ENCODE measurements at places on chromosomes 5 and 9.
A peak's percentile ranks its signal among the peaks of the same experiment; 100 is the strongest.

DNA sequence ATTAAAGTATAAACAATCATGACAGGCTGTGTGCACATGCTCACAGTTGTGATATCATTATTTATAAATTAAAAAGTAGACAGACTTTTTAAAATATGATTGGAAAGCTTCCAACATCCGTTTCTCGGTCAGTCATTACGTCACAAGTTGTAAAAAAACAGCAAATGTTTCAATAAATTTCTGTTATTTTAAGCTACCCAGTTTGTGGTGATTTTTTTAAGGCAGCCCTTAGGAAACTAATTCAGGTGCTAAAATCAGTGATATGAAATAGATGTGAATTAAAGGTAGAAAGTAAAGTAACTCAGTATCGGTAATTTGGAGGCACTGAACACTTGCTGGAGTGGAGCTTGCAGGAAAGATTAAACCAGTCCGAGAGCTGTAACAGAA, 1.2 kb downstream of the CCNH start:
- DNase-seq, result no peak

DNA sequence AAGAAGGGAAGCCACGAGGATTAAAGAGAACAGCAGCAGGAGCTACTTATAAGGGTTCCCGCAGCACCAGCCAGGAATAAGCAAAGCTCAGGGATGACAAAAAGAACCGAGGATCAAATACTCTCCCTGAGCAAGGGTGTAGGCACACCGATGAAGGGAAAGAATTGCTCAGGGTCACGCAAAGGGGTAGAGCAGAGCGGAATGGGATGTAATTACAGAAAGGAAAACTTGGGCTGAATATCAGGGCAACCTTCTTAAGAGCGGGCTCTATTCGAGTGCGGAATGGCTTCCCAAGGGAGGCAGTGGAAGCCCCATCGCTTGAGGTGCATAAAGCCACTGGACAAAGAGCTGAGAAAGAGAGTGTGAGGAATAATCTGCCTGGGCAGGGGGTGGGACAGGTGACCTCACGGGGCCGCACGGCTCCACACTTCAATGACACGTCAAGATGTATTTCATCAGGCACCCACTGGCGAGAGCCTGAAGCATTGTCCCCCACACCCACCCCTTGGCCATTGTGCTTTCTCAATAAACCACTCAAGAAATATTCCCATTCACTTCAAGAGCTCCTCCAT, 162.2 kb downstream of the EBF1 start:
- no peak for DNase-seq

DNA sequence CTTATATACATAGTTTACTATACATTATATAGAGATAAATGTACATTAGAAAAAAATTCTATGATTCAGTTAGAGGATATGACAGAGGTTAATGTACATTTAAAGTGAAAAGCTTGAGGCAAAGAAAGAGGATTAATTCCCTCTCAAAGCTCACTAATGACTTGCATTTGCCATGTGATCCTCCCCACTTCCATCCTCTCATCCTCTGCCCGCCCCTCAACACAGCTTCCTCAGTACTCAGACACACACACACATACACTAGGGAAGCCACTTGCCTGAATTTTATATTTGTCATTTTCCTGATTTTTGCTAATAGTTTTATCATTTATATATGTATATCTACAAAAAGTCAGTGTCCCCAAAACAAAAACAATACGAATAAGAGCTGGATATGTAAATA, 764.5 kb downstream of the EFNA5 start:
- DNase-seq, result no peak

- DNase-seq, result no peak
These were observed 114.4 kb downstream of the ZNF608 start for GRCh38 chr5:124631874-124632550.

DNA sequence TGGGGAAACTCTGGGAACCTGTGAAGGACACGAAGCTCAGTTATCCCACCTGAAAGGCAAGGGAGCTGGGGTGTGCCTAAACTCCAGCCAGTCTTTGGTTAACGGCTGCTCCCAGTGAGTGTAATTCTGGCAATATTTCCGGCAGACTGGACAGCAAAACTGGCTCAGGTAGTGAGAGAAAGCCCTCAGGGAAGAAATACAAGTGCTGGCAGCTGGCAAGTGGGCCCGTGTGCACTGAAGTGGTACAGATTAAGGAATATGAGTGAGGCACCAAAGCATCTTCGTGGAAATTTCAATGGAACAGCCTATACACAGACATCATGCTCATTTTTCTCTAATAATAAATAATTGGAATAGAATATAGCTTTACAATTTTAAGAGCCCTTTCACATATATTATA, 56.2 kb downstream of the ABHD17B start:
- DNase-seq, result no peak

- DNase-seq, result no peak
These were observed 450.9 kb upstream of the ZNF608 start for GRCh38 chr5:125197321-125197720.

DNA sequence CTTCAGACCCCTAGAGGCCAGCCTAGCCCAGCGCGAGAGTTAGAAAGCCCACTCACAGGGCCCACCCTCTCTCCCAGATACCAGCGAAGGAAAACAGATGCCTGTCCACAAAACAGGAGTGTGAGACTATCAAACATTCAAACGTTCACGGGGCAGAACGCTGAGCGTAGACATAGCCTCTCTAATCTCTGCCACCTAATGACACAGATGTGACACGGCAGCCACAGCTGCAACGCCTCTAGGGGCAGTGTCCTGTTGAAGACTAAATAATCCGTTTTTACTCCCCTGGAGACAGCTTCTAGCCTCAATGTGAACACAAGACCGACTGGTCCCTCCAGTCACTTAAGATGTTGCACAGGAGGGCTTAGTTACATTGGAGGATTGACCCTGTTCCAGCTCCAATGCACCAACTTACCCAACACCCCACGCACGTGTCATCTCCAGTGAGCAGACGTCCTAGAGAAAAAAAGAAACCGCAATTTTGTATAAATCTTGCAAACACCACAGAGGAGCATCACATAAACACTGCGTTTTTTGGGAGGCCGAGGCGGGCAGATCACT, 14.3 kb downstream of the DIPK1B start:
- no peak for DNase-seq

- DNase-seq, result no peak
These were observed 47.4 kb downstream of the HCN1 start for GRCh38 chr5:45648744-45649143.

- DNase-seq, result no peak
These were observed 644 bp upstream of the CTNNAL1 start for GRCh38 chr9:109013679-109014607.

GRCh38 chr5:66872736-66873331, 276.6 kb downstream of the MAST4 start:
- no peak for DNase-seq

GRCh38 chr9:104606152-104606551, 725 bp upstream of the OR13C2 start:
- DNase-seq, result no peak

DNA sequence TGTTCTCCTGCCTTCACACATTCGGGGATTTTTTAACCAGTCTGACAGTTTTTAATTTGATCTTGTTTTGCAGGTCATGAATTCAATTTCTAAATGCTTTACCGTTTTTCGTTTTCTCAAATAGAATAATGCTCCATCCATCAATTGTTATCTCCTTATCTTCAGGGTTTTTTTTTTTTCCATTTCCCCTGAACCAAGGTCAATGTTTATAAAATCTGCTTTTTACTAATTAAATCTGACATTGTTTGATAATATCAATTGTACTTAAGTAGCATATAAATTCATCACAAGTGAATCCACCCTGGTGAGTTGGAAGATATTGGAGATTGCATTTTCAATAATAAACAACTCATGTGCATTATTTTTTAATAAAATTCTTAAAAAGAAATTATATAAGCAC, 2004.6 kb upstream of the WWC1 start:
- no peak for DNase-seq

DNA sequence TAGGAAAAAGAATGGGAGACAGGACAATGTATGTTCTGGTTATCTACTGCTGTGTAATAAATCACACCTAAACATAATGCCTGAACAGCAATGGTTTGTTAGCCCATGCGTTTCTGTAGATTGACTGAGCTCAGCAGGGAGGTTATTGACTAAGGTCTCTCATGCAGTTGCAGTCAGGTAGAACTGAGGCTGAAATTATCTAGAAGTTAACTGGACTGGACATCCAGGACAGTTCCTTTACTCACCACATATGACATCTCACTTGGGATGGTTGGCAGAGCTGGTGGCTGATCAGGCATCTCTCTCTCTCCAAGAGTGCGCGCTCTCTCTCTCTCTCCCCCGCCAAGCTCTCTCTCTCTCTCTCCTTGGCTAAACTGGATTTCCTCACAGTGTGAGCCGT, 8.9 kb upstream of the FOXB2 start:
- DNase-seq, result no peak

GRCh38 chr9:133051966-133052539, 9.7 kb upstream of the CEL start:
- DNase-seq, result no peak

GRCh38 chr5:96329886-96330529, 103.0 kb downstream of the PCSK1 start:
- DNase-seq, result no peak

DNA sequence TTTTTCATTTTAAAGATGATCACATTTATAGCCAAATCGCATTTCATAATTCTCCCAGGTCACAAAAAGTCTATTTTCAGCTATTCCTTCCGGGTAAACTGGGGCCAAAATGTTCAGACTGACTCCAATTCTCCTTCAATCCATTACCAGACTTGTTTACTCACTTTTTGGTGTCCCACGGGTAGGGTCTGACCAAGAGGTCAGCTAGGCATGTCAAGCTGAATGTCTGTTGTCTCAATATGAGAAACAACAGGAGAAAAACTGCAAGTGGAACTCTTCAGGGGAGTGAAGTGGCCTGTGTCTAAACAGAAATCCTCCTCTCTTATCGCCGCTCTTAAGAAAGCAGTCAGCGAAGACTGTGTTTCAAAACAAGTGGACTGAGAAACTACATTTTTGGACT, 171.3 kb downstream of the APBA1 start:
- no peak for DNase-seq

GRCh38 chr9:72424131-72424530, 59.1 kb upstream of the ZFAND5 start:
- DNase-seq, result no peak

DNA sequence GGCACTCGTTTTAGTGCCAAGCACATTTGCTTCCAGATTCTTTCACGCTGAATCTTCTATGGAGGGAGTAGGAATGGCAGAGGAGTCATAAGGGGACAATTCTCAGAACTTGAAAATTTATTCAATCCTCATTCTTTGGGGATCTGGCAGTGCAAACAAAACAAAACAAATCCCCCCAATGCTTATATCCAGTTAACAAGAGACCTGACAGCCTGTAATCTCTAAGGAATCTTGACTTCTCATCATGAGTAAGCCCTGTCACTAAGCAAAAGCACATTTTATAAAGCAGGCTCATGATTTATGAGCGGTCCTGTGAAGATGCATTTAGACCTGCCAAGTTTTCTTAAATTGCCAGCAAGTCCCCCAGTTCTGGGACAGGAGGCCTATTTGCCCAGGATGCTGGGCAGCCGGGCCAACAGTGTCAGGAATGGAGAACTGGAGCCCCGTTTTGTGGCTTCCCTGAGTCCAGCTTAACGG, 513.9 kb downstream of the CTNND2 start:
- DNase-seq, result no peak

DNA sequence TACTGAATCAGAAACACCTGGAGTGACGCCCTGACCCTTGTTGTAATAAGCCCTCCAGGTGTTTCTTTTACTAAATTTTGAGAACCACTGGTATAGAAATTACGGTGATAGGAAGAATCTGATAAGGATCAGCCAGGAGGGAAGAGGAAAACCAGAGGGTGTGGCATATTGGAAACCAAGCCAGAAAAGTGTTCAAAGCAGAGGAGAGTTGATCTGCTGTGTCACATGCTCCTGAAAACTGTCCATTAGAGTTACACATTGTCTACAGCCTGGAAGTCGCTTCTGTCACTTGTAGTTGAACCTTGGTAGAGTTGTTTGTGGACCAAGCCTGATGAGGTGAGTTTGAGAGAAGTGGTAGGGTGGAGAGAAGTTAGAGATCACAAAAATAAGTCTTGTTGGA, 497.4 kb downstream of the ENC1 start:
- DNase-seq, result no peak

GRCh38 chr5:180718810-180719453, 20.9 kb downstream of the OR2Y1 start:
- no peak for DNase-seq

GRCh38 chr5:1789834-1790471, 9.7 kb downstream of the MRPL36 start:
- no peak for DNase-seq

DNA sequence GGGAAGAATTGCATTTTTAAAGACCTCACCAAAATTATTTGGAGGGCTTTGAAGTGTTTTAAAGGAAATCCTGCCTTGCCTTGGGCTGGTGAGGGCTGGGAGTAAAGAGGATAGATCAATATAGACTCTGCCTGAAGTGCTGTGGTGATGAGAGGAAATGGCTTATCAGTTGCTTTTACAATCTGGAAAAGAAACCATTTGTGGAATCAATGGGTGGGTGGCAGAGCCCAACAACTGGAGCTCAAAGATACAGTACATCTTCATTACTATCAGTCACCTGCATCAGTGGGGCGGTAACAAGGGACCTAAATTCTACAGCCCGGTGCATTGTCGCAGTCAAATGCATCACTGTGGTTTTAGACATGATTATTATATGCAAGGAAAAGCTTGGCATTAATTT, 41.5 kb upstream of the HMHB1 start:
- DNase-seq, result no peak

DNA sequence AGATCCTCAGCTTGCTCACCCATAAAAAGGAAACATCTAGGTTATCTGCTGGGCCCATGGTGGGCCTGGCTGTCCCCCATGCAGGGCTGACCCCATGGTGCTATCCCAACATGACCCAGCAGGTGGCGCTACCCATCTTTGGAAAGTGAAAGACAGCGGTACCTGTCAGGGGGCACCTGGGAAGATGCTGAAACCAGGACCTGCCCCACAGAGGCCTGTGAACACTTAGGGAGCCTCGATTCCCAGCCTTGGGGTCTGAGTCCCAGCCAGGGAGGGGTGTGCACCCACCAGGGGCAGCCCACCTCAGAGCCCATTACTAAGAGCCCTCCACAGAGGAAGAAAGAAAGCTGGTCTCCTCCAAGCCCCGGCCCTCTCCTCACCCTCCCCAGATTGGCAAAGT, 46.6 kb upstream of the IPPK start:
- peak; percentile 82 for DNase-seq

DNA sequence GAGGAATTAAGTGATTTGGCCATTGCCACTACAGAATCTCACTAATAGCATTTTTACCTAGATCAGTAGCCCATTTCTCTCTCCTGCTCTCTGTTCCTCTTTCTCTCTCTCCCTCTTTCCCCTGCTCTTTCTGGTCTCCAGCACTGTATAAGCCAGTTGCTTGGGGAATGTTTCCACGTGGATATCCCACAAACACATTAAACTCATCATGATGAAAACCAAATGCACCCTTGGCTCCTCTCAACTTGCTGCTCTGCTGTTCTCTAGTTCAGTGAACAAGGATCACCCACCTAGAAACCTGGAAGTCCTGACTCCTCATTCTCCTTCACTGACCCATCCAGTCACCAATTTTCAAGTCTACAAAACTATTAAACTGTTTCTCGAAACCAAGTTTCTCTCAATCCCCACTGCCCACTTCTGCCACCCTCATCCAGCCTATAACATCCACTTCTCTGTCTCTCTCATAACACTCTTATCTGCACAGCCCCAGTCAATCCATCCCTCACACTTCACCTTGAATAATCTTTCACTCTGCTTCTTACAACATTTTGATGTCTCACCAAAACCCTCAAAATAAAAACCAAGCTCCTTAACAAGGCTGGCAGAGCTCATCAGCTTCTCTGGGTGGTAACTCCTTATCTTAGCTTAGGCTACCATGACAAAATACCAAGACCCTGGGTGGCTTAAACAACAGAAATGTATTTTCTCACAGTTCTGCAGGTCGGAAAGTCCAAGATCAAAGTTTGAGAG, 79.3 kb downstream of the ARL15 start:
- DNase-seq, result no peak

GRCh38 chr5:57277085-57277484, 103.2 kb downstream of the GPBP1 start:
- DNase-seq, result no peak
